Uterus (tissue), 4 donors: ENCODE measurements at places on chromosomes 4 and X. TPM values are rescaled to one million over a fixed set of nuclear protein-coding genes. Genes with fewer than 3 reads are reported as not detected.

- peak; percentile 48 for DNase-seq
Measured at GRCh38 chr4:24473309-24473721, 111.0 kb downstream of the DHX15 start.

GRCh38 chrX:118373538-118373937 is 27.6 kb downstream of the WDR44 start:
- DNase-seq = no peak

DNA sequence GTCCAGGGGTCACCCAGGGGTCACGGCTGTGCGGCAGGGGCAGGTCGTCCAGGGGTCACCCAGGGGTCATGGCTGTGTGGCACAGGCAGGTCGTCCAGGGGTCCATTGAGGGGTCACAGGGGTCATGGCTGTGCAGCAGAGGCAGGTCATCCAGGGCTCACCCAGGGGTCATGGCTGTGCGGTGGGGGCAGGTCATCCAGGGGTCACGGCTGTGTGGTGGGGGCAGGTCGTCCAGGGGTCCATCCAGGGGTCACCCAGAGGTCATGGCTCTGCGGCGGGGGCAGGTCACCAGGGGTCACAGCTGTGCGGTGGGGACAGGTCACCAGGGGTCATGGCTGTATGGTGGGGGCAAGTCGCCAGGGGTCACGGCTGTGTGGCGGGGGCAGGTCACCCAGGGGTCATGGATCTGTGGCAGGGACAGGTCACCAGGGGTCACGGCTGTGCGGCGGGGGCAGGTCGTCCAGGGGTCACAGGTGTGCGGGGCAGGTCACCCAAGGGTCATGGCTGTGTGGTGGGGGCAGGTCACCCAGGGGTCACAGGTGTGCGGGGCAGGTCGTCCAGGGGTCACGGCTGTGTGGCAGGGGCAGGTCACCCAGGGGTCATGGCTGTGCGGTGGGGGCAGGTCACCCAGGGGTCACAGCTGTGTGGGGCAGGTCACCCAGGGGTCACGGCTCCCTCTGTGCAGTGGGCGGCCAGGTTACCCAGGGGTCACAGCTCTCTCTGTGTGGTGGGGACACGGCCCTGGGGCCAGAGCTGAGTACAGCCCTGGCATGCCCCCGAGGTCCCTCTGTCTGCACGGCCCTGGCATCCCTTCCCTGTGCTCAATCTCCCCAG is 16.0 kb downstream of the ATP5ME start:
- DNase-seq = no peak

GRCh38 chr4:47974566-47974965 is 41.9 kb downstream of the CNGA1 start:
- DNase-seq = no peak

FGFR3 gene
- total RNA-seq = 2.5 TPM
